EL (cell line): ENCODE measurements at places on chromosomes 11 and 22.

DNA sequence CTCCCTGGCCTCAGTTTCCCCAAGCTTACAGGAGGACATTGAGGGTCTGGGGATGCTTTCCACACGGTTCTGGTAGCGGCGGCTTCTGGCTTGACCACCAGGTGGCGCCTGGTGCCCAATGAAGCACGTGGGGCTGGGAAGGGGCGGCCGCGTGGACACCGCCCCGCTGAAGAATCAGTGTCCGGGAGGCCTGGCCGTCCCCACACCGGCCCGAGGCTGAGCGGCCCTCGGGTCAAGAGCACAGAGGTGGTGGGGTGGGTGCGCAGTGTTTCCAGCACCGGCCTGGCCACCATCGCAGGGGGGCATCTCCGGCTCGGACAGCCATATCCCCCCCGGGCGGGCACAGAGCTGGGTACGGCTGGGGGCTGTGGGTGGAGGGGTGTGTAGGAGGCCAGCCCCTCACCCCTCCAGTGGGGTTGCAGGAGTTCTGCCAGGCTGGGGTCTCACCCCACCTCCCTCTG lies 27.8 kb upstream of the PPARA start:
- DNase-seq = peak; percentile 73

GRCh38 chr22:49044091-49044490 lies 783.6 kb downstream of the BRD1 start:
- DNase-seq = no peak

DNA sequence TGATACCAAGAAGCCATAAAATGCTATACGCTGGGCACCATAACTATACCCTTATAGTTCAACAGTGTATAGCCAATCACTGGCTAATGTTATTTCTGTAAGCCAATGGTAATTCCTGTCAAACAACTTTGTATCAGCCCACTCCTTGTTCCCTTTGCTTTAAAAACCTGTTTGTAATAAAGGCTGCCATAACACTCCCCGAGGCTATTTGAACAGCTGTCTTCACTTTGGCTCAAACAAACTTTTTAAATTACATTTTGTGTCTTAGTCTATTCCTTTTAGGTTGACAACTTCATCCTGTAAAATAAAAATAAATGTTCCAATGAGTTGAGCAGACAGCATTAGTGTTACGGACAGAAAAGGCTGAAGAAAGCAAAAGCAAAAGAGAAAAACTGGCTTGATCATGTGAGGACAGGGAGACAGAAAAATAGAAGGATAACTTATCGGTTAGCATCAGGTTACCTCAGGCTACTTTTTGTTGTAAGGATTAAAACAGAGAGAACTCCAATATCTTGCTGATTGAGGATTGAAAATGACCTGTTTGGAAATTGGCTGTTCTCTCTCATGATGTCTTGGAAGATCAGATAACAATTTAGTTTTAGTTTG lies 95.0 kb downstream of the AASDHPPT start:
- peak; percentile 26 for DNase-seq

DNA sequence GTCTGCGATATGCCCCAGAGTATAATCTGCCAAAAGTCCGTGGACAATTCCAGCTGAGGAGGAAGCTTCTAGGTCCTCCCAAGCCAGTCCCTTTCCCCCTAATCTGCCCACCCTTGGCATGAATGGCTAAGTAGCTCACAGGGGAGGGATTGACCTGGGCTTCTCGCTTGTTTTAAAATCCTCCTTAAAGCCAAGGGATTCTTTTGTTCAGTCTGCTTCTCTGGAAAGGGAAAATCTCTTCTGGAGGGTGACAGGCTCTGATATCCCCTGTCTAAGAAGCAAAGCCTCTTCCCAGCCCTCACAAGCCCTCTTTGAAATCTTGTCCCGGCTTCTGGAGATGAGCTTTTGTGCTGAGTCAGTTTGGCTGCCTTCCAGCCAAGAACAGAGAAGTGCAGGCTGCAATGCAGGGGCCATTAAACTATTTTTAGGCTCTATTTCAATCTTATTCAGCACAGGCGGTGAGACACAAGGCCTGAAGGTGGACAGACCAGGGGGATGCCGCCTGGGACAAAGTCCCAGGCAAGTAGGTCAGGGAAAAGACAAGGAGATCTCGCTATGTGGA lies 23.9 kb downstream of the NEFH start:
- peak; percentile 70 for DNase-seq

- DNase-seq = no peak
Measured at GRCh38 chr11:126063507-126063852, 814 bp upstream of the CDON start.

DNA sequence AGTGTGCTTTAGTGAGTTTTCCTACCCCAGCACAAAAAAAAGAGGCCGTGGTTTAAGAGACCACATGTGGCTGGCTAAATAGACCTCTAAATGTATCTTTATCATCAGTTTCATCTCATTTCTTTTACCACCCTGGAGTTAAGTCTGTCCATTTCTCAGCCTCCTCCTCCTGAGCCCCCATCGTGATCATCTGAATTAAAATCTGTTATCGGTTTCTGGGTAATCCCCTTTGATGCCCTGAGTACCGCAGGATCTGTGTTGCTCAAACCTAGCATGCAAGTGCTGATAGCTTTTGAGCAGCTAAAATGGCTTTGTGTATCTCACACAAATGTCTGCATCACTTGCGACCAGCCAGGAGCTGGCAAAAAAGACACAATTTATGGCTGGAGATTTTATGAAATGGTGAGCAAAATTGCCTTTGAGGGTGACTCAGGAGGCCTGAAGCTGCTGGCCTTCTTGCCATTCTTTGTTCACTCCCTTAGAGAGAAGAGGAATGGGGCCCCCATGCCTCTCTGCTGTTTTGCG lies 236.5 kb downstream of the NTM start:
- no peak for DNase-seq

DNA sequence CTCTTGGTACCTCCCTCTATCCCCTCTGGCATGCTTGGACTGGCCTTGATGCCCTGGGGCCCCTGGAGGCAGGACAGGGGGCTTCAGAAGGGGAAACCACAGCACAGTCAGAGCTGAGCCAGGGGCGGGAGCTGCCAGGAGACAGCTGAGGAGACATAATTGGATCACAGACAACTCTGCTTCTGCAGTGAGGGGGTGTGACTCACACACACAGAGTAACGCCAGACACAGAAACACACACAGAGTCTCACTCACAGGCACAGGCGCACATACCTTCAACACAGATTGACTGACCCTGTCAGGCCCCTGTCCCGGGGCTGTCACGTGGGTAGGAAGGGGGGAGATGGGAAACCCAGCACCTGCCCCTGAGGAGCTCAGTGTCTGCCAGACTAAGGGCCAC lies 20.6 kb downstream of the STARD10 start:
- peak; percentile 85 for DNase-seq

- no peak for DNase-seq
Measured at GRCh38 chr22:19714312-19715187, at the start of gene SEPTIN5. SEPTIN5 (plus strand) TSS chr22:19714503; CDS start chr22:19714589, 86 bp downstream.

- no peak for DNase-seq
Measured at GRCh38 chr22:22458896-22459588, 49.5 kb downstream of the ZNF280B start.

- DNase-seq = no peak
Measured at GRCh38 chr22:38163844-38164550, 17.6 kb downstream of the PLA2G6 start.

- no peak for DNase-seq
Measured at GRCh38 chr11:60168306-60168705, 14.6 kb downstream of the MS4A6A start.

DNA sequence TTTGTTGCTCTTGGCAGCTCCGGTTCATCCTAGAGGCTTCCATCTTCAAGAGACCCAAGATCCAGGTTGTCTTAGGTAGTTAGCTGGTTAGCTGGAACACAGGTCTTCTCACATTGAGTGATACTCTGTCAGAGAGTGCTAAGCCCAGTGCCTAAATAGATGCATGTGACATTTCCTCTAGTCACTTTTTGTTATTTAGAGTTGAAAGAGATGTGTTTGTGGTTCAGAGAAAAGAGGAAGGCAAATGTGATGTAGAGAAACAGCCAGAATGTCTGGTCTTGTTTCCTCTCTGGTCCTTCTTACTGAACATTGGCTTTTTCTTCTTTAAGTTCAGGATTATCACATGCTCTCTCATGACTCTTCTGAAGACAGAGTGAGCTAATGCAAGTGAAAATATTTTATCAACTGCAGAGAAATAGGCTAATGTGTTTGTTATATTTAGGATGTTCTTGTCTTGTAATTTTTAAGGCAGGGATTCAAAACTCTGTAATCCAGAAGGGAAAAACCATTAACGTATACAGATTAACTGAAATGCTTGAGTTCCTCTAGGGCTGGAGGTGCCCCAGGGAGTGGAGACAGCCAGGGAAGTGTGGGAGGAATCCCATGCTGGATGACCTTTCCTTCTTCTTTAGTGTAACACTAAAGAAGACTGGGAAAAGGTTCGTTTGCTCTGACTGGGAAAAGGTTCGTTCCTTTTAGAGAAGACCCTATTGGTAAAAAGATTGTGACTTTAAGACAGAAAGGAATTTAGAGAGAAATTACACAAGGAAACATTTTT lies 75.4 kb downstream of the SWAP70 start:
- DNase-seq = no peak

DNA sequence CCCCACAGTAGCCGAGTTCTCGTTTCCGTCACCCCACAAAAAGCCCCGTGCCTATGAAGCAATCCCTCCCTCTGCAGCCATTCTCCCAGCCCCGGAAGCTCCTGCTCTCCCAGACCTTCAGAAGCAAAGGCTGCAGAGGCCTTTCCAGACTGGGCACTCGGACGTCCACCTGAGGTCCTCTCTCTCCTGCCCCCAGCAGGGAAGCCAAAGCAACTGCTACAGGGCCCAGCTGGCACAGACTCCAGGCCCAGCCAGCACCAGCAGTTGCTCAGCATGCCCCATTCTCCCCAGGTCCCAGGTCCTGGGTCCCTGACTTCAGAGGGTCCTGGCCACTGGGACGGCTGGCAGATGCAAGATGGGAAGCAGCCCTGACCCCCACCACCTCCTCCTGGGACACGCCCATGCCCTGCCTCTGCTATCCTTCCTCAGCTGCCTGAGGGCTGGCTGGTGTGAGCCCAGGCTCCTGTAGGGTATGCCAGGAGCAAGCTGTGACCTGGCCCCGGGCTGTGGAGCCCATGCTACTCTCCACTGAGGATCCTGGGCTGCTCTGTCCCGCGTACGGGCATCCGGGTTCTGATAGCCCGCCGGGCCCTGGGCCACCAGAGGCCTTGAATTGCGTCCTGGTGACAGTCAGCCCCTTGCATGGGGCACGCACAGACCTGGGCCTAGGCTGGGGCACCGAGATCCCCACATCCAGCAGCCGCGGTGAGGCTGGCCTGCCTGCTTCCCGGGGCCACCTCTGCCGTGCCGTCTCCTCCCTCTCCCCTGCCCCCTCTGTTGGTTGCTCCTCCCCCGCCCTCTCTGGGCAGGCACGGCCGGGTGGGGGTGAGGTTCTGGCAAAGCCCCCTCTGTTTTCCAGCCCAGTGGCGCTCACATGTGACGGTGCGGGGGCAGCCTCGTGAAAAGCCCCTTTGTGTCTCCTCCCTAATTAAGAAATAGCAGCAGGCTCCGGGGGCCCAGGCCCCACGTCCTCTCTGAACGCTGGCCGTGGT lies 1310.3 kb downstream of the BRD1 start:
- peak; percentile 1 for DNase-seq

- DNase-seq = no peak
Measured at GRCh38 chr11:43997022-43997660, 50.6 kb upstream of the ACCSL start.

DNA sequence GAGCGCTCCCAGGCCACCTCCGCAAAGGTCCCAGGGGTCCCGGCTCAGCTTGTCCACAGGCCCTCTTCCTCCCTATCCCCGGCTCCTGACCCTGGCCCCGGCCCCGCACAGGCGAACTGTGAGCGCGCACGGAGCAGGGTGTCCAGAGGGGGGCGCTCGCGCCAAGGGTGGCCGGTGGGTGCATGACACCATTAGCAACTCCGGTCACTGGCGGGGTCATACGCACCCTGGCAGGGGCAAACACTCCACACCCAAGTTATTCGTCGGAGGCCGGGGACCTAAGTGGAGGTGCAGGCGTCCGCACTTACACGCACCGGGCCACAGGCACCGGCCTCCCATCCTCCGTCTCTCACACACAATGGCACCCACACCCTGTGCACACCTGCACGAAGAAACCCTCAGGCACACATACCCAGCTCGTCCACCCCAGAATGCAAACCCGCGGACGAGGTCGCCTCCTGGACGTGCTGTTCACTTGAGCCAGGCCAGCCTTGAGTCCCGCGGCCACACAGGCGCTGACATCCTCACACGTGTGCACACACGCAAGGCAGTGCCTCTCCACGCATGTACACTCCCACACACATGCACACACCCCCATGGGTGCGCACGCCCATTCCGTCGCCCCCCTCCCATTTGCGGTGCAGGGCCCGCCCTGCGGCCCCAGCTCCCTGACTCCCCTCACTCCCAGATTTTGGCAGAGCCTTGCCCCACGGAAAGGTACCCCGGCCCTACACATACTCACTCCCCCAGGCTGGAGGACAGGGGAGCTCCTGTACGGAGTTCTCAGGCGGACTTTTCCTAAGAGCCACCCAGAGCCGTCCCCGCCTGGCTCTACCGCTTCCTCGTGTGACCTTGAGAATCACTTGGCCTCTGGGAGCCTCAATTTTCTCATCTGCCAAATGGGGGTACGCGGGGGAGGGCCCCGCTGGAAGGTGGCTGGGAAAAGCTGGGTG lies at the start of gene RASGRP2:
RASGRP2 (minus strand) TSS at position 552 of the 953 bp plus-strand sequence. CDS start 1,276 bp downstream, outside the sequence.
- peak; percentile 37 for DNase-seq

DNA sequence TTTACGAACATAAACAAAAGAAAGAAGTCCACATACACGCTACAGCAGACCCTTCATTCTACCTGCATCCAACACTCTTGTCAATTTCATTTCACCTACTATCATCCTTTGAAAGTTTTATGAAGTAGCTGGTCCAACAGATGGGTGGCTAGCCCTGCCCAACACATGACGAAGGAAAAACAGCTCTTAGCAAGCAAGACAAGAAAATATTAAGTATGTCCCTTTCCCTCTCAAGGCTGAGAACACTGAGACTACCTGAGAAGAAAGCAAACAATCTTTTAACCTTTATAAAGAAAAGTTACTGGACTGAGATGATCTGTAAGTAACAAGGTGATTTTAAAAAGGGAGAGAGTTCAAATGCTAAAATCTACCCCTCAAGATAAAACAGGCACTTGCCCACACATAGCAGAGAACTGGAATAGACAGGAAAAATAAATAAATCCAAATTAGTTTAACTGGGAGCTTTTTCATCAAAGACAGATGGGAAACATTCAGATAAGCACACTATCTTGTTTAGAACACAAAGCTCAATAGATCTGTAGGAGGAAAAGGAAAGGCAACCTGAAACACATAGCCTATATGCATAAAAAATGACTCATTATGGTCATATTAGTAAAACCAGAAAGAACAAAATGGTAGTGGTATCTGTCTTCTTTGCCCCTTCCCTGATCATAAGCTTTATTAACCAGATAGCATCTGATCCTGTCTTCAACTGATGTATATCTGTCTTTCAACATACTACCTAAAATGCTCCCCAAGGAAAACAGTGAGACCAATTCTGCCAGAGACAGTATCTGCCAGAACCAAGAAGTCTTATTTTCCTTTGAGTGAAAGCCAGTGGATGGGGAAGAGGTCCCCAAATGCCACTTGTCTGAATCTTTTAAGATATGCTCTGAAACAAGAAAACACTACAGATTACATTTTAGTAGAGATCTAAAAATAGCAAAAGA lies 104.3 kb downstream of the MRTFA start:
- DNase-seq = no peak

- peak; percentile 81 for DNase-seq
Measured at GRCh38 chr22:45587638-45588505, 83.8 kb upstream of the ATXN10 start.
